Stimulated activated CD4-positive, alpha-beta T cell treated with anti-CD3 and anti-CD28 coated beads, Interleukin-12 subunit alpha, Interleukin-12 subunit beta, amount 100 ng/mL, for 48 hours (primary cell): ENCODE measurements at places on chromosomes 7 and 10.
A peak's percentile ranks its signal among the peaks of the same experiment; 100 is the strongest.

DNA sequence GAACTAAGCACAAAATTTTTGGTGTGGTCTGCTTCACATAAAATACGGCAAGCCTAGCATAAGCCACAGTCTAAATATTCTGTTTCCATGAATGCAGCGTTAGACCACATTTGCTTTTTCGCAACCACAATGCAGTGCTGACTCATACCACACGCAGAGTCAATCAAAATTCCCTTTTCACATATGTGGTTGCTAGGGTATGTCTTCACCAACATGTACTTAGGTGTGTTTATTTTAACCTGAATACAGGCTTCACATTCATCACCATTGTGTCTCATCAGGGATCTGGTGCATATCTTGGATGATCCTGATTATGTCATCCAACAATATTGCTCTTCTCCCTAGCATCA is 90.8 kb downstream of the CHN2 start:
- DNase-seq, result peak; percentile 23

DNA sequence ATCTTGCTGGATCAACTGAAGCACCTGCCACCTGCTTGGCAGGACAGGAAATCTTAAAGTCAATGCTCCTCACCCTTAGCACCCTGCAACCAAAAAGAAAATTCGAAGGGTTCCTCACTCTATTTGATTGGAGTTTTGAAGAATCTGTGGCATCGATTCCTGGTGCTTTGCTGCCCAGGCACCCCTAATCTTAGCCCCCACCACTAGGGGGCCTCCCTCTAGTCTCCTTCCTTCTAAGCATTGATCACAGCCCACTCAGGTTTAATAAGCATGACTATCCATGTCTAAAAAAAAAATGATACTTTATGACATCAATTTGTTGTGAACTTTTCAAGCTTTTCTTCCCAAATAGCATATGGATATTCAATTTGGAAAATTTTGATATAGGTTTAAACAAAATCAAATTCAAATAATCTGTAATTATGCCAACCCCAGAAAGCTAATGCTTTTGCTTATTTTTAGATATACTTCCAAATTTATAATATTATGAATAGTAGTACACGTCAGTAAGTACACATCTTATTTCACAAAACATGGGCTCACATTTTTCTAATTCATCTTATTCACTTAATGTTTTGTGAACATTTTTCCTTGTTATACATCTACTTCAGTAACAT is 45.3 kb downstream of the NRG3 start:
- no peak for DNase-seq

DNA sequence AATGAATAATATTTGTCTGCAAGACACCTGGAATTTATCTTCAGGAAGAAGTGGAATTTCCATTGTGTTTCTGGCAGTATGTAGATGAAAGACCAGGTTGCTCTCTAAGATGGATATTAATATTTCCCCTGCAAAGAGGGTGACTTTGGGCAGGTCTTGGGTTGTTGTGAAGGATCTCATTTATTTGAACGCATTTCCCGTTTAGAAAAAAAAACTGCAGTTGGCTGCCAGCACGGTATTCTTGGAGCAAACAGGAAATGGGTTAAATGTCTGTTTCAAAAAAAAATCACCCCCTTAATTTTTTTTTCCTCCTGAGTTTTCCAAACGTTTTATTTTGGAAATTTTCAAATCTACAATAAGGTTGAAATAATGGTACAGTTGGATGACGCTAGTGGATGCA is 11.5 kb downstream of the EIF4H start:
- DNase-seq, result no peak

DNA sequence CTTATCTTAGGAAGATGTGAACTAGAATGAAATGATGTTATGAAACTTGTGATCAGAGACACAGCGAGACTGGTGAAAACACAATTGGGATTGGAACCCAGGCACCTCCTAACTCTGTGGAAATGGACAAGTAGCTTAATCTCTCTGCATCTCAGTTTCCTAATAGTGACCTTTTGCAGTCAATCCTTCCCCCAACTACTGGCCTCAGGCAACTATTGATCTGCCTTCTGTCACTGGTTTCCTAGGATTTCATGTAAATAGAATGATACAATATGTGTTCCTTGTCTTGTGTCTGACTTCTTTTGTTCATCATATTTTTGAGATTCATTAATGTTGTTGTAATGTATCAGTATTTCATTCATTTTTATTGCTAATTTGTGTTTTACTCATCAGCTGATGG is 341.7 kb downstream of the REEP3 start:
- DNase-seq, result no peak

GRCh38 chr10:101140084-101140949 is 9.2 kb downstream of the TLX1 start:
- no peak for DNase-seq

- no peak for DNase-seq
Measured at GRCh38 chr7:117090791-117091190, 137.5 kb downstream of the ST7 start.

DNA sequence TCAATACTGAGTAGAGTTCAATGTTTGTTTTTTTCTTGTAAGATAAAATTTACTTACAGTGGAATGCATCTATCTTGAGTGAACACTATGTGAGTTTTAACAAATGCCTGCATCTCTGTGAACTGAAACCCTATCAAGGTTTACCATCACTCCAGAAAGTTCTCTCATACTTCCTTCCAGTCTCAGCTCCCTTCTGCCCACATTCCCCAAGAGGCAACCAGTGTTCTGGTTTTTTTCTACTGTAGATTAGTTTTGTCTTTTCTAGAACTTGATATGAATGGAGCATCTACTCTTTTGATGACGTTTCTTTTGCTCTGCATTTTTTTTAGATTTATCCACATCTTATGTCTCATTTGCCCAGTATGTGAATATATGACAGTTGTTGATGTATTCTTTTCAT is 17.1 kb downstream of the WIPI2 start:
- DNase-seq, result no peak

GRCh38 chr10:87928996-87929395 is 65.6 kb downstream of the PTEN start:
- DNase-seq, result no peak

DNA sequence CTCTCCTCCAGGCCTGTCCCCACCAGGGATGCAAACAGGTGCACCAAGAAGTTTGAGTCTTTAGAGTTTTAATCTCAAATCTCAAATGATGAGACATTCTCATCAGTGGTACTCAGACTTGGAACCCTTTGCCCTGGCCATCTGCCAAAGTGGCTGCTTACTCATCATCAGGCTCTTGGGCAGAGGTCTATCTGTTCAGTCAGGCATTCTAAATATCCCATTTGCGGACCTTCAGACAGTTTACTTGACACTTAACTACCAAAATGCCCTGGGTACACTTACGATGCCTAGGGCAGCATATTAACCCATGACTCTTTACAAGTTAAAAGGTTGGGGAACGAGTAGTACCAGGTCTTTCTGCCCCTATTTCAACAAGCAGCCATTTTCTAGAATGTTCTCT is 61.2 kb upstream of the YAE1 start:
- no peak for DNase-seq

- DNase-seq, result no peak
Measured at GRCh38 chr10:71424496-71425194, 27.9 kb downstream of the CDH23 start.

GRCh38 chr7:93569189-93569588 is 5.3 kb downstream of the CALCR start:
- DNase-seq, result no peak
